ENCODE measurements at places on chromosomes 5 and 9.

- no peak for DNase-seq
These were observed 8.9 kb downstream of the TXNDC8 start for GRCh38 chr9:110328763-110329162.

GRCh38 chr5:53543401-53543800, 17.0 kb upstream of the NDUFS4 start:
- DNase-seq: no peak

DNA sequence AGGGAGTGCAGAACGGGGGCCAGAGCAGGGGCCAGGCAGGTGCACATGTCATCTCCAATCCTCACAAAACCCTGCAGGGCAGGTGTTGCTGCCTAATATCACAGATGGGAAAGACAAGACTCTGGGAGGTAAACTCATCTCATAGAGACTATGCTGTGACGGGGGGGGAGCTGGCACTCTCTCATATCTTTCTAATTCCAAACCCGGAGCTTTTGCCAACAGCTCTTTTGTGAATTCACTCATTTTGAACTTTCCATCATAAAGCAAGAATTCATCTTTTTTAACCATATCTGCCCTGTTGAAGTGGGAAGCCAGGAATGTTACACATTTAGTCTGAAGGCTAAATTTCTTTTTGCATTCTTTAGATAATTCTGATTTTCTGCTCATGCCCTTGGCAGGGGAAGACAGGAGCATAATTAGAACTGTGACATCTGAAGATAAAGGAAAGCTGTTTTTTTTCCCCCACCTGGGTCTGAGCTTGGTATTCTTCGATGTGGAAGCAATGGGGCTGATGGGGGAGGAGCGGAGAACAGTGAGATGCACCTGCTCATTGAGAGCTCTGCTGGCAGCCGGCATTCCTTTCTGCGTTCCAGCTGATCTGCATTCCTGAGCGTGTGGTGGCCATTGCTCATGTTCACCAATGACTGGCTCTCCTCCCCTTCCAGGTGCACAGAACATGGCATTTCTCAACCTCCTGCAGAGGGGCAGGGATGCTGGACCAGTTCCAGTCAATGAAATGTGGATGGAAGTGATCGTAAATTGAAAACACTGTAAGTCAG, 159.2 kb downstream of the NSG2 start:
- DNase-seq: no peak

GRCh38 chr5:76422742-76423141, 19.7 kb downstream of the IQGAP2 start:
- no peak for DNase-seq

GRCh38 chr9:34684816-34685215, 6.3 kb downstream of the CCL19 start:
- no peak for DNase-seq

DNA sequence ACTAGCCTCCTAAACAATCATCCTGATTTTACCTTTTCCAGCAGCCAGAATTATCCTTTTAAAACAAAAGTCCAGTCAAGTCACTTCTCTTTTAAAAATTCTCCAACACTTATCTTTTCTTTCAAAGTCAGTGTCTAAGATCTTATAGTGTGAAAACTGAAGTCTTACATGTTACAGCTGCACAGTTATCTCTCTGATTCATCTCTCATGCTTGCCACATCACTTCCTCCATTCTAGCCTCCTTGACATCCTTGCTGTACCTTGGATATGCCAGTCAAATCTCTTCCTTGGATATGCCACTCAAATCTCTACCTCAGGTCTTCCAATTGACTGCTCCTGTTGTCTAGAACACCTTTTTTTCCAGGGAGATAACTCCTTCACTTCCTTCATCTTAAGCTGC, 361.7 kb upstream of the FTMT start:
- DNase-seq: no peak

GRCh38 chr9:98146101-98146991, 27.3 kb upstream of the TRIM14 start:
- DNase-seq: no peak

DNA sequence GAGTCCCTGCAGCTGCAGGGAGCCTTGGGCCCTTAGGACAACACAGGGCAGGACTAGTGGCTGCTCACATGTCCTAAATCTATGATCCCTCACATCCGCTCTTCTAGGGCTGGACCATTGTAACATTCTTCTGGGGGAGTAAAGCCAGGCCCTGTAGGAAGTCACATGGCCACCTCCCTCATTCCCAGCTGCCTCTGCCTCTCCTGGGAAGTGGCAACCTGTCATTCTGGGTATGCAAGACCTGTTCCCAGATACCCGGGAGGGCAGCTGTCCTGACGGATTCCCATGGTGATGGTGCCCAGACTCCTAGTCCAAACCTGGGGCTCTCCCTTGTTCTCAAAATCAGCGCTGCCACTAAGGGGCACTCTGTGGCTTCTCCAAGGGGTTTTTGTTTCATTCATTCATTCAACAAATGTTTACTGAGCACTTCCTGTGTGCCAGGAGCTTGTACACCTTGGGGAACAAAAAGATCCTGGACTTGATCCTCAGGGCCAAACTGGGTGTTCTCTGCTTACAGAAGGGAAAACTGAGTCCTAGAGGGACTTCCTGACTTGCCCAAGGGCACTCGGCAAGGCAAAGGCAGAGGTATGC, 85.6 kb downstream of the PSD2 start:
- DNase-seq: no peak

- no peak for DNase-seq
These were observed 59.2 kb downstream of the SYK start for GRCh38 chr9:90860826-90861225.

Measured in stimulated activated CD8-positive, alpha-beta memory T cell treated with anti-CD3 and anti-CD28 coated beads, Interleukin-4, amount 100 ng/mL, for 1 hour (primary cell).